ENCODE measurements at places on chromosomes 2 and 18.

DNA sequence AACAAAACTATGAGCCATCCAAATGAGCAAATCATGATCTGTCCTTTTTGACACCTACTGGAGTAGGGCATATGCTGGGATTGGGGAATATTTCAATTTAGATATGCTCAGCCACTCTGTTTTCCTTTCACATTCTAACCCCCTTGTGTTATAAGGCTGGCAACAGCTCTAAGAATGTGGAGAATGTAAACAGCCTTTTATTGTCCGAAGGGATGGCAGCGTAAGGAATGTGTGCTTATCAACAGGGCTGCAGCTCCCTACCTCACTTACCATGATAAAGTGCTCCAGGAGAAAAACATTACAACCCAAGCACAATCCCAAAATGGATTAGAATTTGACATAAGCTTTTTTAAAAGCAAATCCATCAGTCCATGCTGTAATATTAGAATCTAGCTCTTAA, 2.2 kb downstream of the NXPH2 start:
- DNase-seq, result no peak

DNA sequence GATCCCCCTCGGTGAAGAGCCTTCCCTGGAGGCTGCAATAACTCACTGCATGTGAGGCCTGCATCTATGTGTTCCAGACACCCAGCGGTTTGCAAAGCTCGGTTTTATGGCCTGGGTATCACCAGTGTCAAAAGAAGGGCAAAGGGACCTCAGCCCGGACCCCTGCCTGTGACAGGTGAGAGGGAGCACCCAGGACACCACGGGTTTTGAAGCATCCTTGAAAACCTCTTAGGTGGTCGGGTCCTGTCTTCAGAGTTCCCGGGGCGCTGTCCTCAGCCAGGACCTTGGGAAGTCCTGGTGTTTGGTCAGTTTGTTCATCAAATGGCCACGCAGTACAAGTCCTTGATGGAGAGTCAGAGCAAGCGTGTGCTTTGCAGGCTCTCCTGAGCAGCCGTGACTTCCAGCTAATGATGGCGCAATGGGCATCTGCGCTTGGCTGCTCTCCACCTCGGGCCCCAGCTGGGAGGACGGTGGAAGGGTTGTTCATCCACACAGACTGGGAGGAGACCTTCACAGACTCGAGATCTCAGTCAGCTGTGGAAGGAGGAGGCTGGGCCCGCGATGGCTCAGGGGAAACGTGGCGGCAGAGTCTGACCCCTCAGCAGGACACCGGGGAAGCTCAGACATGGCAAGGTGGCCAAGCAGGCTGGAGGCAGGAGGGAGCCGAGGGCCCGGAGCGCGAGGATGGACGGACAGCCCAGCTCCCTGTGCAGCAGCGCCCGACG, 113.1 kb upstream of the GPC1 start:
- no peak for DNase-seq

DNA sequence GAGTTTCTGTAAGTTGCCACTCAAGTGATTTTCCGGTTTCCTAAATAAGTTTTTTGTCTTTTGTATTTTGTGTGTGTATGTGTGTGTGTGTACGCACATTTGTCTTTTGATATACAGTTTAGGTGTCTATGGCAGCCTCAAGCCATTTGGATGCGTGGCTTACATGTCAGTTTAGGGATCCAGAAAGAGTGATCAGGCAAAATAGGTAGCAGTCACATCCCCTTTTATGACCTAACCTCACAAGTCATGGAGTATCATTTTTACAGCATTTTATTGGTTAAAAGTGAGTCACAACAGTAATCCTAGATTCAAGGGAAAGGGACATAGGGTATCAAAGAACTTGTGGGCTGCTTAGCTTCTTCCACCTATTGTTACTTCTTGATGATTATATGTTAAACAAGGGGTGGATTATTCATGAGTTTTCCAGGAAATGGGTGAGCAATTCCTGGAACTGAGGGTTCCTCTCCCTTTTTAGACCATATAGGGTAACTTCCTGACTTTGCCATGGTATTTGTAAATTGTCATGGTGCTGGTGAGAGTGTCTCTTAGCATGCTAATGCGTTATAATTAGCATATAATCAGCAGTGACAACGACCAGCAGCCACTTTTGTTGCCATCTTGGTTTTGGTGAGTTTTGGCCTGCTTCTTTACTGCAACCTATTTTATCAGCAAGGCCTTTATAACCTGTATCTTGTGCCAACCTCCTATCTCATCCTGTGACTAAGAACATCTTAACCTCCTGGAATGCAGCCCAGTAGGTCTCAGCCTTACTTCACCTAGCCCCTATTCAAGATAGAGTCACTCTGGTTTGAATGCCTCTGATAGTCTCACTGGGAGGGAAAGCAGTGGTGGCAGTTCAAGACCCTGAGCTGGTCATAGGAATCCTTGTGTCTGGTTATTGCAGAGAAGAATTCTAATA, 8.6 kb upstream of the SOCS6 start:
- no peak for DNase-seq

DNA sequence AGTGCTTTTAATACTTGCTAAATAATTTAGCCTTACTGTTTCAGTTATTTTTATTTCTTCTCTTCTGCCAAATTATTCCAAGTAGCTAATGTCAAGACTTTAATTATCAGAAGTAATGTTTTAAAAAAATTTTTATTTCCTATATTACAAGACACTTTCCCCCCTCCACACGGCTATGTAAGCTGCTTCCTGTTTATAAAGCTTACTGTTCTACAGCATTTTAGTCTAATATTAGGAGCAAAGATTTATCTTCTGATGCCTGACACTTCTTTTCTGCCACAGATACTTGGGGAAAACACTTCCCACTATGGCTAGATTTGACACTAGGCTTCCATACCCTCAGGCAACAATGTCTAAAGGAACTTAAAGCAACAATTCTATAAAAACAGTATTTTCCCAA, 62.3 kb downstream of the ROCK1 start:
- DNase-seq, result no peak

DNA sequence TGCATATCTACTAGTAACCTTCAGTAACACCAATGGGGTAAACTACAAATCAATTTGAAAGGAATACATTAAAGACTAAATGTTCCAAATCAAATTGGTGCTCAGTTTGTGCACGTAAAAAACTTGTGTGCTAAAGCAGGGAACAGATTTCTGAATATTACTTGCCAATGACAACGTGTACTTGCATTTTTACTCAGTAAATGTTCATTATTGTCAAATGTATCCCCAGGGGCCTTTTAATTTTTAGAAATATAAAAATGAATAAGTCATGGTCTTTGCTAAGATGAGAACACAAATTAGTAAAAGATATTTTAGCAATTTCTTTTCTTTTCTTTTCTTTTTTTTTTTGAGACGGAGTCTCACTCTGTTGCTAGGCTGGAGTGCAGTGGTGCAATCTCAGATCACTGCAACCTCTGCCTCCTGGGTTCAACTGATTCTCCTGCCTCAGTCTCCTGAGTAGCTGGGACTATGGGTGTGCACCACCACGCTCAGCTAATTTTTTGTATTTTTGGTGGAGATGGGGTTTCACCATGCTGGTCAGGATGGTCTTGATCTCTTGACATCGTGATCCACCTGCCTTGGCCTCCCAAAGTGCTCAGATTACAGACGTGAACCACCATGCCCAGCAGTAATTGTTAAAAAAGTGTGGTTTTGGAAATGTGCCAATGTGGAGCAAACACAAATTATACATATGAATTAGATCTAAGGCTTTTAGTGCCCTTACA, 52.6 kb downstream of the PMAIP1 start:
- DNase-seq, result no peak

DNA sequence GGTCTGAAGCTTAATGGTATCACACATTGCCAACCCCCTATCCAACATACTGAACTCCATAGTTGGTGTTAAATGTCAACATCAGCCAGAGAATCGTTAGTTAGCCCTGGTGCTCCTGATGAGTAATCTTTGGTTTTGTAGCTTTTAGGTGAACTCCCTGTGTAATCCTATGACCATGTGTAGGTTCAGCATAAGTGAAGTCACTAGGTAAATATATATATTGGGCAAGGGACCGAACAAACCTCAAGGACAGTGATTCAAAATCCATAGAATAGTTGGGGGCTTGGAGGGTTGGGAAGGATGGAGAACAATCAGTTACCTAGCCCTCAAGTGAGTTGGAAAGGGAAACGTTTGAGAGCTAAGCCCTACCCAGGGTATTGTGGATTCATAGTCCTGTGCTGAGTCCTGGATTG, 16.0 kb upstream of the AP1S3 start:
- DNase-seq, result no peak

DNA sequence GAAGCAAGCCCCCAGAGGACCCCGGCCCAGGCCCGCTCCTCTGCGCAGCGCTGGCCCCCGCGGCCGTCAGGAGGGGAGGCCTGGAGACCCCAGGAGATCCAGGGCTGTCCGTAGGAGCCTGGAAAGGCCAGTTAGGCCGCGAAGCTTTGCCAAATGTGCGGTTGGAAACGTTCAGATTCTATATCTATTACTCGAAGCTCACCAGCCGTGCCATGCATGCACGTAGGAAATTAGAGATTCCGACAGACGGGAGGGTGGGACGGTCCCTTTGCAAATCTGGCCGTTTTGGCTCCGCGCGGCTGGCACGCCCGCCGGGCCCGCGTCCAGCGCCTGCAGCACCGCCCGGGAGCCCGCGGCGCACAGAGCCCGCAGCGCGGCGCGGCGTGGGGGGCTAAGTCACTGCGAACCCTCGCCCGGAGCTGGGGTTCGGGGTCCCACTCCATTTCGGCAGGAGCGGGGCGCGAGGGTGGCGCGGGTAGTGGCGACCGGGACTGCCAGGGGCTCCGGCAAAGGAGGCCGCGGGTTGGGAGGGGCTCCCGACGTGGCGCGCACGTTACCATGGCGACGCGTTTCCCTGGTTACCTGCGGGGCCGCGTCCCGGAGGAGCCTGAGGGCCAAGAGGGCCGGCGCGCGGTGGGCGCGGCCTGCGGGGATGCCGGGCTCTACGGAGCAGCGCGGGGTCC, 488.6 kb upstream of the SMIM21 start:
- peak; percentile 25 for DNase-seq

GRCh38 chr2:218082586-218083351, 13.7 kb downstream of the RUFY4 start:
- no peak for DNase-seq

DNA sequence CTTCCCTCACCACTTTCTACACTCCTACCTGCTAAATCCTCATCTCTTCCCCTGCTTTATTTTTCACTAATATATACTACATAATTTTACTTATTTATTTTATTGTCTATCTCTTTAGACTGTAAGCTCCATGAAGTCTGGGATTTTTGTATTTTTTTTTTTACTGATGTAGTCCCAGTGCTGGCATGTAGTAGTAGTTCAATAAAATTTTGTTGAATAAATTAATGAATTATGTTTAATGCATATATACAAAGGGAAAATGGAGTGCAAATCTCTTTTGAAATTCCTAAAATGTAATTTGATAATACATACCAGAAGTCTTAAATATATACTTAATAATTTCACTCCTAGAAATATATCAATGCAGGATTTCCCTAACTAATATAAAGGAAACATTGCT, 7.1 kb upstream of the NABP1 start:
- no peak for DNase-seq

DNA sequence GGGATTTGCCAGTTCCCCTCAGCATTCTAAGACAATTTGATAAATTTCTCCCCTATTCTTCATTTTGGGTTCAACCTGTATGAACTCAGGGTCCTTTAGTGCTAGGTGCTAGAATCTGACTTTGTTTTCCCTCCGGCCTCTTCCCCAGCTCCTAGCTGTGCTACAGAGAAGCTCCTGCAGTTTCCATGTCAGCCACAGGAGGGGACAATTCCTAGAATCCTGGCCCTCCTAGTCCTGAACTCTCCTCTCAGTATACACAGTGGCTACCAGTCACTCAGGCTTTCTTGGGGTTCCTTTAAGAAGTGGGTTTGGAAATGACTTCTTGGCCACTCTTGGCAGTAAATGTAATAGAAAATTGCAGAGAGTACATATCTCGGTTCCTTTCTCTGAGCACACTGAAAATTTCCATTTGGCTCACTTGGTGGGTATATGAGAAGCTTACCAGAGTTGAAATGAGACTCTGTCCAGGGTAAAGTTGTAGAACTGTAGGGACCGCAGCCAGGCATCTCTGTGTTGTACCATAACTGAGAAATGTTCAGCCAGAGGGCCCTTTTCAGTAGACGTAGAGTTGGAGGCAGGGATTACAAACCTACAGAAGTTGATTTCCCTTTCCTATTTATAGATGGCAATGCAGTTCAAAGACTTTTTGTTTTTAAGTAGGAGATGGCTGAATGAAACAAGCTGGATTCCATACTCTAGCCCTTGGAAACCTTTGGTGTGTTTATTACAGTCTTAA, 5.0 kb upstream of the CHST10 start:
- DNase-seq, result no peak

DNA sequence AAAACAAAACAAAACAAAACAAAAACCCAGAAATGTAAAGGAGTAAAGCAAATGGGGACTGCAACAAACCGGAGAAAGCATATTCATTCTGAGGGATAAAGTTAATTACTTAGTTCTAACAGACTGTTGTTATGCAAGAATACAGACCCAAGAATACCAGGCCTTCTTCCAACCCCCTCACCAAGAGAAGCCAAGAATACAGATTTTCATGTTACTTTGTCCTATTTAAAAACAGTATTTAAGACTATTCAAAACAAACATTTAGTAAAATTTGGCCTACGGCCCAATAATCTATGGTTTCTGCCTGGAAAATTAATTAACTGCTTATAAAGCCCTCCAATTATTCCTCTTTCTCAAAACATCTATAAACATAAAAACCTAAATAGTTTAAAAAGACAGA, 91.4 kb downstream of the USP34 start:
- no peak for DNase-seq

- DNase-seq, result no peak
Measured at GRCh38 chr2:199378948-199379650, 78.6 kb downstream of the SATB2 start.

DNA sequence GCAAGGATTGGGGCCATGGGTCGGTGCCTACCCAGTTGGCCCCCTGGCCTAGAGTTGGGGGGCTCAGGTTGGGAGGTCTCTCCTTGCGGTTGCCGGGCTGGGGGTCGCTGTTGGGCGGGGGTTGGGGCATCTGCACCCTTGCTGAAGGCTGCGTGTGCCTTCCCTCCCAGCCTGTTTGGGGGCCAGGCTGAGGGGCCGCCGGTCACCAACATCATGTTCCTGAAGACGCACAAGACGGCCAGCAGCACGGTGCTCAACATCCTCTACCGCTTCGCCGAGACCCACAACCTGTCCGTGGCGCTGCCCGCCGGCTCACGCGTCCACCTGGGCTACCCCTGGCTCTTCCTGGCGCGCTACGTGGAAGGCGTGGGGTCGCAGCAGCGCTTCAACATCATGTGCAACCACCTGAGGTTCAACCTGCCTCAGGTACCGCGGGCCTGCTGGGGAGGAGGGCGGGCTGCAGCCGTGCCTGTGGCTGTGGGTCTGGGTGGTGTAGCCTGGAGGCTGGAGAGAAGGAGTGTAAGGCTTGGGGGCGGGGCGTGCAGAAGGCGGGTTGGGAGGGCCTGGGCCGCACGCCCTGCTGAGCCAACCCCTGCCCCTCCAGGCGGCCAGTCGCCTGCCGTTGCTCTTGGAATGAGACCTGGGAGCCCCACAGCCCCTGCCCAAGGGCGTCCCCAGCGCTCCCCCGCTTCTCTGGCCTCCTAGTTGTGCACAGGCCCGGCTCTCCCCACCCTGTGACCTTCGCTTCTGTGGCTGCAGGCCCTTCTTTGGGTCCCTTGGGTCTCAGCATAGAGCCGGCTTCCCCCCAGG, 7.2 kb upstream of the NEU4 start:
- DNase-seq, result no peak

GRCh38 chr2:28970464-28971160, 10.5 kb upstream of the TOGARAM2 start:
- no peak for DNase-seq
